ENCODE measurements at places on chromosomes 4 and X.

- peak; percentile 89 for DNase-seq
These were observed 104.6 kb downstream of the DTHD1 start for GRCh38 chr4:36385951-36386571.

DNA sequence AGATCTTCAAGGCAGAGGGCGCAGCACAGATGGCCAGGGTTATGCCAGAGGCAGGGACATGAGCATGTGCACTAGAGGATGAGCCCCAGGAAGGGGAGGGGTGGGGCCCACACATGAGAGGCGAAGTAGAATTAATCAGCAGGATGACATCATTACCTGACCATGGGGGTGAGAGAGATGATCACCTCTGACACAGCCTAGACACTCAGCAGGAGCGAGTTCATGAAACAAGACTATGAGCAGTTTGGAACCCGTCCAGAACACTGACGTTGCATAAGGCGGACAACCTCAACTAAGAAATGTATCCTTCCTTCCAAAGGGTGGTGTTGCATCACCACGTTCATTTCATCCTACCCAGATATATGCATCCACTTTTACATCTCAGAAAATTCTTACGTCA, 446.7 kb upstream of the TENM3 start:
- no peak for DNase-seq

DNA sequence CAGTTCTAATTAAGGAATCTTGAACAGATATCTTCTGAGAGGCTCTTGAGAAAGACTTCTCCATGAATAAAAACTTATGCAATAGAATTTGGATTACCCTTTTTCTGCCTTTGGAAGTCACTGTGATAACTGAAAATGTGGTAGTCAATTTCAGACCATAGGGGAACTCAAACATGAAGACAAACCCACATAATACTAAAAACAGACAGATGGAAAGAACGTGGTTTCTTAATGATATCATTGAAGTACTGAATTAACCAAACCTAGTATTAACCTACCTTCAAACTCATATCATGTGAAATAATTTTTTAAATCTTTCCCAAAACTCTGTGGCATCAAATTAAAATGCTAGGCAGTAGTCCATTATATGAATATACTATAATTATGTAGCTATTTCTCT, 153.5 kb downstream of the CAMK2D start:
- DNase-seq = no peak

DNA sequence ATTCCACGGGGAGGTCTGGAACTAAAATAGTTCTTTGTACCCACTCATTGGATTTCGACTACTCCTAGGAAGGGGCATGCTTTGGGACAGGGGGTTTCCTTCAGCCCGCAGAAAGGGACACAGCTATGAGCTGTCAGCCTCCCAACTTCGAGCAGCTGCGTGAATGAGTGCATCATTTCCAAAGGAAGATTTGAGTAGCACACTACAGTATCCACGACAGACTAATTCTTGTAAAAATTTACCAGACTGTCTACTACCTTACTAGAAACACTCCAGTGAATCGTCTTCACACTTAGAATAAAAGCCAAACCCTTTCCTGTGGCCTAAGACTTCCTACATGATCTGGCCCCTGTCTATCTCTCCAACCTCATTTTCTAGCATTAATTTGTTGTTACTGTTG, 101.9 kb downstream of the MAOA start:
- no peak for DNase-seq

GRCh38 chr4:3199653-3200422, 49.1 kb upstream of the MSANTD1 start:
- DNase-seq = no peak

DNA sequence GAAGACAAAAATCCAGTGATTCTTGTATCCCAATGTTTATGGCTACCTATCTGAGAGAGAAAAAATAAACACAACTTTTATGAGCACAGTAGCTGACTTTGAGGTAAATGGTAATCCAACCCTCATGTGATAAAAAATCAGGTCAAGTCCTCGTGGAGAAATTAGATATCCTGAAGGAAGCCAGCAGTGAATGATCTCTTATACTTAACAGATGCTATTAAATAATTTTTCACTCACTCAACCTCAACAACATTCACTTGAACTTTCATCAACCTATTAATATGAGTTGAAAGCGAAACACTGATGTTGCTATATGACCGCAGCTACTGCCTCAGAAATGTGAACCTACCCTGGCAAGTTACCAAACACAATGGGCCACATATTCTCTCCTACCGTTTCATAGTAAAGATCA, 105.4 kb downstream of the GPC3 start:
- no peak for DNase-seq

- DNase-seq = no peak
These were observed 42.7 kb downstream of the SAT1 start for GRCh38 chrX:23825675-23826074.

DNA sequence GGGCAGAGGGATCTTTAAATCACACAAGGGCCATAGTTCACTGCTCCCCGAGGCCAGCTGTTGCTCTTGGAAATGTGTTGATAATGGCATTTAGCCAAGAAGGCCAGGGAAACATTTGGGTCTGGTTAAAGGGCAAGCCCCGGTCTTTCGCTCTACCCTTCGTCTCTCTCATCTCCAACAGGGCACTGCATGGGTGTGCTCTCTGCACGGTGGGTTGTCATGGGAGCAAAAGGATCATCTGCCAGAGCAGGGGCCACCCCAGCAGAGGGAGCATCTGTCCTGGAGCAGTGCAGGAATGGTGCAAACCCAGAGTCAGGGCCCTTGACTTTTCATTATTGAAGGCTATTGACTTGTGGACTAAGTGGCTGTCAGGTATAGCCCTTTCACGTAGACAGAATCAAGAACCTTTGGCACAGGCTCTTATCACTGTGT, 22.7 kb upstream of the PGRMC2 start:
- DNase-seq = no peak

GRCh38 chr4:81663368-81663767, 191.7 kb upstream of the RASGEF1B start:
- no peak for DNase-seq

DNA sequence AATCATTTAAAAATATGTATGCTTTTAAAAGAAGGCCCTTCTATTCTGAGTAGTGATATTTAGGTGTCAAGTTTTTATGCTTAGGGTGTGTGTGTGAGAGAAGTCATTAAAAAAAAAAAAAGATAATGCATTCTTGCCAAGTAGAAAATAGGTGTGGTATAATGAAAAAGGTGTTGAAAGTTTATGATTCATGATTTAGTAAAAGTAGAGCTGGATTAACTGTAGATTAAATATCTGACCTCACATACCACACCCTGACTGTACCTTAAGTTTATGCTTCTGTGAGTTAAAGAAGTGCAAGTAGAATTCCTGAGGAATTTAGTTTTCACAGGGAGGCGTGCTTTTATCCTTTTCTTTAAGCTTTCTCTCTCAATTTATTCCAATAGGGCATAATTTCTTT, 71.1 kb downstream of the BMPR1B start:
- no peak for DNase-seq

DNA sequence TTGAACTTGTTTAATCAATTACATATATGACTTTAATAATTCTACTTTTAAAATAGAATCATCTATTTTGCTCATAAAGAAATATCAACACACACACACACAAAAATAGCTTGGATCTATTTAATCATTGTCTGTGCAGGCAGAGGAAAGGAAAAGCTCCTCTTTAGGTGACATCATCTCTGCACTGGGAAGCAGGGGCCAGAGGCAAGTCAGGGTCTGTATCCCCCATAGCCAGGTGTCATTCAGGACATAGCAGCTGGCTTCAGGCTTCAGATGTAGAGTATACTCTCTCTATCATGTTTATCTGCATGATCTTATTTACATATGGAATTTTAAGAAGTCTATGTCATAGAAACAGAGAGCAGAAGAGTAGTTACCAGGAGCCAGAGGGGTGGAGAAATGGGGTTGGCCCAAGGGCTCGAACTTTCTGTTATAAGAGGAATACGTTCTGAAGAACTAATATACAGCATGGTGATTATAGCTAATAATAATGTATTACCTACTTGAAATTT, 110.4 kb upstream of the LDB2 start:
- DNase-seq = no peak

GRCh38 chr4:184409911-184410692, 64.2 kb downstream of the IRF2 start:
- no peak for DNase-seq
